ENCODE measurements at places on chromosomes 2 and 18.

- DNase-seq: no peak
These were observed 18.4 kb upstream of the CNDP2 start for GRCh38 chr18:74477771-74478170.

- no peak for DNase-seq
These were observed 53.8 kb upstream of the GATA6 start for GRCh38 chr18:22115573-22115972.

DNA sequence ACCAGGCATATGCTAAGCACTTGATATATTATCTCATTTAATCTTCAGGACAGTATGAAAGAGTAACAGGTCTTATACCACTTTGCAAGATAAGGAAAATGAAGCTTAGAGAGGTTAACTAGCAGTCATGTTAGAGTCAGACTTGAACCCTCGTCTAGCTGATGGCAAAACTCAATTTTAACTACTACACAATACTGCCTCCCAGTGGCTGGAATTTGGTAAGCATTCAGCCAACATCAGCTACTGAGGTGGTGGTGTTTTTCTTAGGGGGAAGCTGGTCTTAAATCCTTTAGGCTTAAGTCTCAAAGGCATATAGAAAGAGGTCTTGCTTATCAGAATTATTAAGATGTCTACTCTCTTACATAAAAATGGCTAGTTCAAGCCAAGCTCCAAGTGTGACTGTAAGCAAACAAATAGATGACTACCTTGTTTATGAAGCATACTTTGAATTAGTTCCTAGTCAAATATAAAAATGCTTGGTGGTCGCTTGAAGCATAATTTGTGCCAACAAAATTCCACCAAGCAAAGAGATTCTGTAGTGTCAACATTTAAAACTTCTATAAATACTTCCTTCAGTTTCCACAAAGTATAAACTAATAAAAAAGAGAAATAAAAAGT, 325.4 kb upstream of the FIGN start:
- peak; percentile 22 for DNase-seq

DNA sequence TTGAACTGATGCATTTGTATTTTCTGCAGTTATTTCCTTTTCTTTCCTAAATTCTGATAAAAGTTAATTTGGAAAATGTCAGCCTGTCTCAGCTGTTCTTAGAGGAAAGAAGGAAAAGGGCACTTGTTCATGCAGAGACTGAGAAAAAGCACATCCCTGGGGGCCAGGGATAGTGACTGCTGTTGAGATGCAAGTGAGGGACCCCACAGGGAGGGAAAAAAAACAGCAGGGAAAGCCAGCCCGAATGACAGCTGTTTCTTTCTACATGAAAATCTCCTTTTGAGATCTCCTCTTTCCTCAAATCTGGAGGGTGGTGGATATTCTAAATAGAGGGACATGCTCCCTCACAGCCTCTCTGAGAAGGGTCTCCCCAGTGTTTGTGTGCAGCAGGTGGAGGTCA, 14.0 kb upstream of the MTA3 start:
- no peak for DNase-seq

DNA sequence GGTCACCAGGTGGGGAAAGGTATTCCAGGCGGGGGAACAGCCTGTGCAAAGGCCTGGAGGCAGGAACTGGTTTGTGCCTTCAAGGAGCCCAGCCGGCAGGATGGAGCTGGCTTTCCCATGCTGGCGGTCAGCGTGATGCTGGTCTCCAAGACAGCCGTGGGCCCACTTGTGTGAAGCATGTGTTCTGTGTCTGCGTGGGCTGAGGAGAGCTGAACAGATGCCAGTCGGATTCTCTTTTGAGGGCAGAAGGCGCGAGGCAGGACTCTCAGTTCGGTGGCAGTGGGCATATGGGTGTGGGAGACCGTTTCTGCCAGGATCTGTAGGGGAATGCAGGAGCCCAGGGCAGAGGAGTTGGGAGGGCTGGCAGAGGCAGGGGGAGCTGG, 191.6 kb downstream of the TWIST2 start:
- DNase-seq: no peak

GRCh38 chr2:56483081-56483480, 299.3 kb downstream of the CCDC85A start:
- peak; percentile 52 for DNase-seq

- DNase-seq: no peak
These were observed 139.4 kb downstream of the MTCL1 start for GRCh38 chr18:8844721-8845148.

DNA sequence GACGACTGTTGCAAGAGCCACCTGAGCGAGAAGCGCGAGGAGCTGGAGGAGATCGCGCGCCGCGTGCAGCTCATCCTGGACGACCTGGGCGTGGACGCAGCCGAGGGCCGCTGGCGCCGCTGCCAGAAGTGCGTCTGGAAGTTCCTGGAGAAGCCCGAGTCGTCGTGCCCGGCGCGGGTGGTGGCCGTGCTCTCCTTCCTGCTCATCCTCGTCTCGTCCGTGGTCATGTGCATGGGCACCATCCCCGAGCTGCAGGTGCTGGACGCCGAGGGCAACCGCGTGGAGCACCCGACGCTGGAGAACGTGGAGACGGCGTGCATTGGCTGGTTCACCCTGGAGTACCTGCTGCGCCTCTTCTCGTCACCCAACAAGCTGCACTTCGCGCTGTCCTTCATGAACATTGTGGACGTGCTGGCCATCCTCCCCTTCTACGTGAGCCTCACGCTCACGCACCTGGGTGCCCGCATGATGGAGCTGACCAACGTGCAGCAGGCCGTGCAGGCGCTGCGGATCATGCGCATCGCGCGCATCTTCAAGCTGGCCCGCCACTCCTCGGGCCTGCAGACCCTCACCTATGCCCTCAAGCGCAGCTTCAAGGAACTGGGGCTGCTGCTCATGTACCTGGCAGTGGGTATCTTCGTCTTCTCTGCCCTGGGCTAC, 1.2 kb downstream of the KCNF1 start:
- no peak for DNase-seq

- no peak for DNase-seq
These were observed 338.3 kb downstream of the NCKAP5 start for GRCh38 chr2:133229974-133230373.

- no peak for DNase-seq
These were observed 116.1 kb upstream of the GPC1 start for GRCh38 chr2:240319221-240319854.

DNA sequence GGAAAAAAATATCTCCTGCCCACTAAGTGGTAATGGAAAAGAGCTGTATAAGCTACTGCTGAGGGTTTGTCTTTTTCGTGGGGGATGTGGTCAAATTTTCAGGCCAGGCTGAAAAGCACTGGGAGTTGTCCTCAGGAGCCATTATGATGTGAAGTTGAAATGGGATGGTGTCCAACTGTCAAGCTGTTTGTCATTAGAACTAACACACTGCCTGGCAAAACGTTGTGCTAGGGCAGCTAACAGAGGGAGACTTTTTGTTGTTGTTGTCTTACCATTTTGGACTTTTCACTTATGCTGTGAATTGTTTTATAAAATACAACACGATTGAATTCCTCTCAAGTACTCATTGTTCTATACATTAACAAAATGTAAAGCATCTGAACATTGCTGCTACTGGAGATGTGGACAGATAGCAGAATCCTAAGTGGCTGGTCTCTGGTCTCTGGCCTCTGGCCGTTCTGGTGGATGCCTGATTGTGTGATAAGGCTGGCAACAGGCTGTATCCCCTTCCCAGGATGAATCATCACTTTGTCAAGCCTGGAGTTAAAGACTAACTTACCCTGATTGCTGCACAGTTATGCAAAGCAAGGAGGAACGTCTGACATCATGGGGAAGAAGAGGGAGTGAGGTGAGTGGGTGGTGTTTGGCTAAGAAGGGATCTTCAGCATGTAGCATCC, 2.3 kb downstream of the MYO1B start:
- DNase-seq: peak; percentile 92

GRCh38 chr18:76824754-76825153, 2.4 kb downstream of the ZNF236 start:
- DNase-seq: no peak

DNA sequence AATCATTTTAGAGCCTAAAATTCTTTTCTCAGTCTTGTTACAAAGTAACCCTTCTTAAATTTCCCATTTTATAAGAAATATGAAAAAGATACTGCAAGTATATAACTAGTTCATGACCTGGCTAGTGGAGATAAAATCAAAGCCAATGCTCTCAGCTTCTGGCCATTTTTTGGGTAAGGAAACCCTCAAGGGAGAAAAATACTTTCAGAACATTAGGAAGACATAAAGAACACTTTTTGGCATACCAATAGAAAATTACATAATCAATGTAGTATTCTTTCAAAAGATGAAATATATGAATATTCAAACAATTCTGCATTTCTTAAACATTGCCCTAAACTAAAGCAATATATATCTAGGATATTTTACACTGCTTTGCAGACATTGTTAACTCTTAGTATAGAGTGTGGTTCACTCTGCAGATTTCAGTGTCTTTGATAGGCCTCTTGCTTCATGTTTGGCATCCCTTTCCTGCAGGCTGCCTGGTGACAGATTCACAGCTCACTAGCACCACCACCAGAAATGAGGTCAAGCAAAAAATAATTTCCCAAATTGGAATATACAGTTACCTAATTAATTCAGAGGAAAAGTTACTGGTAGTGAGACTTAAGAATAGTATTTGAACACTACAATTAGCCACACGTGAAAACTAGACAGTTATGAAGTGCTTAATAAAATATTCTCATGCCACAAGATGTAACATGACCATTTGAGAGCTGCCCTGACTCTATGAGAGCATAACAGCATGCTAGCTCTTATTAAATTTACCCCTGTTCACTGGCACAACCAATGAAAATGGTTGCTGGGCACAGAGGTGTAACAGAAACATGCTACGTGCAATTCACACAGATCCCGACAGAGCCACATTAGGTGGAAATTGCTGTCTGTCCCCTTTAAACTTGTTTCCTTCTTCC, 36.0 kb downstream of the PAIP2B start:
- DNase-seq: peak; percentile 40

All from AG10803 (cell line).